ENCODE measurements at places on chromosomes 4 and X.

GRCh38 chr4:156941940-156942548 lies 29.6 kb downstream of the PDGFC start:
- peak; percentile 30 for DNase-seq
- H3K27ac ChIP-seq: peak overlapping the region; percentile 22
- peaks cover 13% of the 10 kb centered on the region for H3K4me1 ChIP-seq
- no peaks in the 10 kb centered on the region for H3K36me3 ChIP-seq
- no peaks in the 10 kb centered on the region for H3K27me3 ChIP-seq

DNA sequence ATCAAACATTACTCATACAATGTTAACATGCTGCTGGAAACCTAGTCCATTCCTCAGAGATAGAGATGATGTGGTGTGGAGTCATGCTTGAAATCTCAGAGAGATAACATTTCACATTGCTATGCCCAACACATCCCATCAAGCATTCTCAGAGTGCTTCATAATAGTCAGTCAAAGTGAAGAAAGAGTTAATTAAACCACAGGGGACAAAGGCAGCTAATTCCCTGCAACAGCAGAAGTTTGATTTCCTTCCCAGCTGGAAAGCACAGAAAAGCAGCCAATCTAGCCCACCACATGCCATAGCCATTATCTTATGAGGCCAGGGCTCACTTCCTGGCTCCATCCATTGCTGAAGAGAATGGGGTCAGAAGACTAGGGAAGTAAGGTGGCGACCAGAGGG lies 8.9 kb downstream of the KDR start:
- H3K4me3 ChIP-seq: no peak overlapping the region
- no peaks in the 10 kb centered on the region for H3K36me3 ChIP-seq
- H3K27ac ChIP-seq: no peak overlapping the region
- no peaks in the 10 kb centered on the region for H3K4me1 ChIP-seq

DNA sequence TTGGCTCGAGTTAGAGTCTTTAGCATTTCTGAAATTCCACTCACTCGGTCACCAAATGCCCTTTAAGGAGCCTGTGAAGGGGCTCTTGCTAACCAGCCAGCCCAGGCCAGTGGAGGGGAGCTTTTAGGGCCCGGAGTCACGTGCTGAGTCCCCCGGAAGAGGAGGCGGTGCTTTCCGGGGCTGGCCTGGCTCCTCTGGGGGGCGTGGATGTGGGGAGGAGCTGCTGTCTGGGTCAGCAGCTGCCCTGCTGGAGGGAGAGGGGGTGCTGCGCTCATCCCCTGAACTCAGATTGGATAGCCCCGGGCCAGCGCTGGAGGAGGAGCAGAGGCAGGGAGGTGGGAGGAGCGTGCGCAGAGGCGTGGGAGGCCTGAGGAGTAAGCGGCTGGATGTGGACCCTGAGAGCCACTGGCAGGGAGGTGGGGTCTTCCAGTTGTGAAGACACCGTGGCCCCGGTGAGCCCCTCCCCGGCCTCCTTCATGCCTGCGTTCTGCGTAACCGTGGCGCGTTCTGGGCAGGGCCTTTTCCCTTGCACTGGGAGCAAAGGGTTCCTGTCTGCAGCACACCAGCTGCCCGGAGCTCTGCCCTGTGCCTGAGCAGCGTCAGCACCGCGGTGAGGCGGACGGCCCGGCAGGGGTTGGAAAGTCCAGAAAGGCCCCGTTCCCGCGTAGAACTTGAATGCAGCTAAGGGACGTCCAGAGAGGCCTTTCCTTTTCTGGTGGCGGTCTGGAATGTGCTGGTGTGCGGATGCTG lies 19.7 kb downstream of the MAEA start:
- H3K4me1 ChIP-seq: peaks cover 24% of the 10 kb centered on the region
- H3K4me3 ChIP-seq: peak overlapping the region; percentile 35
- H3K27ac ChIP-seq: no peak overlapping the region

- H3K27ac ChIP-seq: no peak overlapping the region
- H3K36me3 ChIP-seq: no peaks in the 10 kb centered on the region
- H3K27me3 ChIP-seq: no peaks in the 10 kb centered on the region
- no peak for DNase-seq
Measured at GRCh38 chr4:1540601-1541375, 134.5 kb upstream of the NKX1-1 start.

GRCh38 chr4:8152865-8153257 lies 5.8 kb downstream of the ABLIM2 start:
- peaks cover 1% of the 10 kb centered on the region for H3K4me1 ChIP-seq
- H3K4me3 ChIP-seq: no peak overlapping the region
- no peaks in the 10 kb centered on the region for H3K27me3 ChIP-seq
- no peaks in the 10 kb centered on the region for H3K36me3 ChIP-seq
- DNase-seq: no peak

- no peaks in the 10 kb centered on the region for H3K36me3 ChIP-seq
- H3K4me3 ChIP-seq: no peak overlapping the region
- H3K27me3 ChIP-seq: no peaks in the 10 kb centered on the region
- DNase-seq: no peak
- H3K4me1 ChIP-seq: no peaks in the 10 kb centered on the region
Measured at GRCh38 chr4:117164338-117164737, 79.0 kb upstream of the TRAM1L1 start.

GRCh38 chr4:54571293-54572151 lies 86.2 kb upstream of the KIT start:
- no peak for DNase-seq
- H3K4me1 ChIP-seq: peaks cover 1% of the 10 kb centered on the region
- no peak overlapping the region for H3K4me3 ChIP-seq
- H3K27ac ChIP-seq: no peak overlapping the region
- no peaks in the 10 kb centered on the region for H3K27me3 ChIP-seq
- H3K36me3 ChIP-seq: no peaks in the 10 kb centered on the region

All from ovary (tissue), 10 donors.